ENCODE measurements at places on chromosomes 2 and 18.

DNA sequence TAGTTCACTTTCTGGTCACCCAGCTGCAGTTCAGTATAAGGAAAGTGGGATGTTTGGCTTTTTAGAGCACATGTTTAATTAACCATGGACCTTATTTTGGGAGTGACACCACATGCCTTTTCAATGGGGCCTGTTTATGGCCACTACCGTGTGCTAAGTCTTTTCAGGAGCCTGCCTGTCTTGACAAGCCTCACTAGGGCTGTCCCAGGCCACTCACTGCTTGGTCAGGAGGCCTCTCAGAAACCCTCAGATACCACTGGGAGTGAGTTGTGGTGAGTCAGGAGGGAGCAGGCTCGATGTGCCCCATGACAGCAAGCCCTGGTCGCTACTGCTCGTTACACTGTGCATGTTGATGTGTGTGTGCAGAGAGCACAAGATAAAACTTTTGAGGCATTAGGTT is 123.0 kb downstream of the MAP4K4 start:
- no peak for DNase-seq

DNA sequence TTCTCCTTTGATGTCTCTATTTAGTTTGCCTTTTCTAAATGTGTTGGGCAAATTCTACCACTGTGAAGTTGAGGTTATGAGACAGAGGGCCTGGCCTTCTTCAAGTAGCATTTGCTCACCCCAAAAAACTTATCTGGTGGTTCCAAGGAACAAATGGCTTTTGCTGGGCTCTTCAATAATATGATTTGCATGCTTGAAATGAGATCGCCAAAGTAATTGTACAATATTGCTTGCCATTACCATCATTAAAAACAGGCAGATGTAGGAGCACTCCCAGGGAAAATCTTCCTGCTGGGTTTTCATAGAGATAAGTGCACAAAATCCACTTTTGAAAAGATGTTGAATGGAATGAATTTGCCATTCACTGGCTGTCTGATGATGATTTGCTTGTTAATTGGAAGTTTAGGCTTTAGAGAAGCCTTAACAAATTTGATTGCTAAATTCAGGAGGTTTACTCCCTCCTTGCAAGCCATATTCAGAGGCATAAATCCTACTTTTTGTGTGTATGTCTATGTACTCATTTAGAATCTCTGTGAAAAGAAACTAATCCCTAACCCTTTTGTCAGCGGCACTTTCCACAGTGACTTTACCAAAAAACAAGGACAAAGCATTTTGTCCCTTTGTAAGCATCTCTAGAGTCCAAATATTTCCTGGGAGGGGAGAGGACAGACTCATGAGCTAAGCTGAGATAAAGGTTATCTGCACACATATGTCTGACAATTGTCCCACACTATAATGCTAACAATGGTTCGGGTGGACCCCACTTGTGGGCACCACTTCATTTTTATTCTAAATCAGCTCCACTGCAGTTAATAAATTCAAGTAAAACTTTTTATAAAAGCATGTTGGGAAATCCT is 240.8 kb upstream of the PIK3C3 start:
- DNase-seq: no peak

- DNase-seq: no peak
Observed at GRCh38 chr2:144592500-144593256, 72.8 kb upstream of the ZEB2 start.

DNA sequence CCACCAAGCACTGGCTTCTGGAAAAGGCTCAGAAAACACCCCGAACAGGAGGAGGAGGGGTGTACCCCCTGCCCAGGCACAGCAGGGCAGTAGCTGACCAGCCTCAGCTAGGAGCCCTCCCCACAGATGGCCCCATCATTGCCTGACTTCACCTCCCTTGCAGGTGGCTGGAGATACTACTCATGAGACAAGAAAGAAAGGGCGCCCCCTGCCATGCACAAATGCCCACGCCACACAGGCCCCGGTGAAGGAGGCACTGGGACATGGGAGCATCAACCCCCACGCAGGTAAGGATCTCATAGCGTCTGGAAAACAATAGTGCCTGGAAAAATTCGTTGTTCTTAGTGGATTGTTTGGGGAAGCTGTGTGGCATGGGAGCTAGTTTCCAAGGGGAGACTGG is 240.6 kb downstream of the TFCP2L1 start:
- DNase-seq: no peak

DNA sequence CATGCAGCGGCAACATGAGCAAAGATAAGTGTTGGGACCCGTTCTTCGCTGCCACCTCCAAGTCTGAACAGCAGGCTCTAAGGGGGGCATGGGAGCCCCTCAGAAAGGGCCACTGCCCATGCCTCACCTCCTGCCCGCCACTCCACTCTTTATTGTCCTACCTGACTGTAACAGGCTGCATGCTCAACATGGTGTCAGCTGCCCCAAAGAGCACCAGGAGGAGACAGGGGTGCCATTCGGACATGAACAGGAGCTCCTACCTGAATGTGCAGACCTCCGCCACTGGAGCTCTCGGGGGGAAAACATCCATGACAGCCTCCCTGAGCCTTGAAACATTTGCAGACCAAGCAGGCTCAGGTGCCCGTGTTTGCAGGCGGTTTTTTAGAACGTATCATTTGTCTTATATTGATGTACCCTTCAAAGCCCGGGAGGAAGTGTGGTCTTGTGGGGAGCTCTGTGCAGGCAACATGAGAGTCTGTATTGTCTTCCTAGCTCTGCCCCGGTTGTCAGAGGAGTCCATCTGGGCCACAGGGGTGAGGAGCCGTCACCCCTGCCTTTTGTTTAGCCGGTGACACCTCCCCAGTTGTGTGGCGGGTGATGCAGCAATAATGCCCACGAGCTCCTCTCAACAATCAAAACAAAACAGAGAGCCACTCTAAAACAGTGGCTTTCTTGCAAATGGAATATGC is 35.1 kb upstream of the CD8A start:
- DNase-seq: no peak

GRCh38 chr2:194567661-194568017 is 1089.4 kb upstream of the SLC39A10 start:
- DNase-seq: no peak

DNA sequence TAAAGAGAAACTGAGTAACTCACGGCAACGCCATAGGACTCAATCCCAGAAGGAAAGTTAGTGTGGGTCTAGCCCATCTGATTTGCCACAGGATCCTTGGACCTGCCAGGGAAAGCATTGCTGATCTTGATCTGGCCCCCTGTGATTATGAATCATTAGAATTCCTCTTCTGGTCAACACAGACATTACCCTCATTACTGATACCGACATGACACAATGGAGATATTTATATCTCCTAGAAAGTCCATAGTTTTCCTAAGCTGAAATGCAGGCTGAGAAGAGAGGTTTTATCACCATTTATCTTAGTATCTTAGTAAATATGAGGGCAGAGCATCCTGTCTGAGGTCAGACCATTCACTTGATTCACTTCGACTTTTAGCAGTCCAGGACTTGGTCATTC is 75.5 kb upstream of the CCDC68 start:
- DNase-seq: no peak

DNA sequence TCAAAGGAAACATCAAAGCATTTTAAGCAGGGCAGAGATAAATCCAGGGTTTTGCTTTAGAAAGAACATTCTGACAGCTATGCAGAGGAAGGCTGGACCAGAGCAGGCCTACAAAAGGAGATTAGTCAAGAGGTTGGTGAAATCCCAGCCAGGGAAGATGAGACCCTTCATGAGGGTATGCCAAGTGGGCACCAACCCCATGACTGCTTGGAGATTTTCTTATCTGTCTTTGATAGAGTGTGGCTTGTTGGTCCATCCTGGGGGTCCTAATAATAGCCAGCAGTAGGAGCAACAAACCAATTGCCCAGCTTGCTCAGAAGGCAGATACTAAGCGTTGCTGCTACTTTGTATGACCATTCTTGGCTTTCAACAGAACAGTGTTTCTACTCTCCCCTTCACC is 895.4 kb downstream of the EPHA4 start:
- DNase-seq: no peak

- DNase-seq: no peak
Observed at GRCh38 chr18:56200381-56200911, 437.9 kb downstream of the TXNL1 start.

- no peak for DNase-seq
Observed at GRCh38 chr2:174634130-174635014, 36.8 kb upstream of the WIPF1 start.

Measured in PC-9 (cell line).